ENCODE measurements at places on chromosomes 1 and 21. TPM values are rescaled to one million over a fixed set of nuclear protein-coding genes. Genes with fewer than 3 reads are reported as not detected.

Gene NR1I3
- total RNA-seq, result not detected

Gene THBS3
- 34.0 TPM for total RNA-seq

Gene RTCA
- 41.8 TPM for total RNA-seq

Gene ARMH1
- 2.6 TPM for total RNA-seq

Gene KRTAP19-3
- total RNA-seq, result not detected

Gene CRABP2
- 80.6 TPM for total RNA-seq

Gene TRIM17
- 0.34 TPM for total RNA-seq

Gene SPOCD1
- total RNA-seq, result 17.4 TPM

Gene OR2T11
- total RNA-seq, result not detected

Gene CACYBP
- 95.3 TPM for total RNA-seq
